Stimulated activated CD4-positive, alpha-beta T cell treated with anti-CD3 and anti-CD28 coated beads, Interleukin-1b, Interleukin-23, amount 100 ng/mL, for 24 hours (primary cell): ENCODE measurements at places on chromosomes 3 and 15.

GRCh38 chr3:180913581-180914404, 1.3 kb downstream of the FXR1 start:
- no peak for DNase-seq

DNA sequence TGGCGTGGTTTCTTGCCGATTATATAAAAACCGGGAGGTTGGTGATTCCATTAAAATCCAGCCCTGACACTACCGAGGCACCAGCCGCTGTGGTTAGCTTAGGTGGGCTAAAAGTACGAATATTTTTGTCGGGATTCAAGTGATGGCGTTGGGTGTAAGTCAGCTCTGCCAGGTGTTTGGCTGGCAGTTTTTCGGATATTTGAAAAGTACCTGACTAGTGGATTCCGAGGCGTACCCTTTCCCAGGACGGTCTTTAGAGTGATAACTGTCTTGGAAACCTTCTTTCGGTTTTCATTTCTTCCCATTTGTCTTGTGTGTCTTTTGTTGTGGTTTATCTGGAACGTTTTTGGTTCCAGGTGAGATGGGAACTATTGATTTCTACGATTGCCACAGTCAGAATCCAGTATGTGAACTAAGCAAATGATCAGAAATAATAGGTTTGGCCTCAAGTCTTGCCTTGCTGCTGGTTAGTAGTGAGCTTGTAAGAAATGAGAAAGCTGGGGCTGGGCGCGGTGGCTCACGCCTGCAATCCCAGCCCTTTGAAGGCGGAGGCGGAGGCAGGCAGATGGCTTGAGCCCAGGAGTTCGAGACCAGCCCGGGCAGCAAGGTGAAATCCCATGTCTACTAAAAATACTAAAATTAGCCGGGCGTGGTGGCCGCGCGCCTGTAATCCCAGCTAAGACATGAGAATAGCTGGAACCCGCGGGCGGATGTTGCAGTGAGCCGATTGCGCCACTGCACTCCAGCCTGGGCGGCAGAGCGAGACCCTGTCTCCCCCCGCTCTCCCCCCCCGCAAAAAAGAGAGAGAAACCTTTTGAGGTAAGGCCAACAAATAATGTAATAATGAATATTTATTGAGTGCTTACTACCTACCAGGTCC, 1.4 kb downstream of the FYTTD1 start:
- peak; percentile 1 for DNase-seq

GRCh38 chr15:40664909-40665308, 30.1 kb upstream of the RAD51 start:
- no peak for DNase-seq

- no peak for DNase-seq
These were observed 893.5 kb downstream of the TUSC7 start for GRCh38 chr3:117603097-117603496.

DNA sequence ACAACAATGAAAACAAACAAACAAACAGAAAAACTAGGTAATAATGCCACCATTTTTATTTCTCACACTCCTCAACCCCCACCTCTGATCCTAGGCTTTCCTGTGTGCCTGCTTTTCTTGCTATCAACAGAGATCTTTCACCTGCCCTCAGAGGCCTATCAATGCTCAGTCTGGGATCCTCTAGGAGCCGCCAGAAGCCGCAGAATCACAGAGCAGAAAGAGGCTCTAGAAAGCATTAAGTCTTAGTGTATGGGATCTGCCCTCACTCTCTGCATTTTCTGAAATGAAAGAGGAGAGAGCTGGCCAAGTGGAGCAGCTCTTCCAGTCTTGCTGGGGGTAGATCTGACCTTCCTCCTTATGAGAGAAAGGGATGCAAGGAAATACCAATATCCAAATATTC, 306.8 kb downstream of the TUSC7 start:
- no peak for DNase-seq

GRCh38 chr15:40106203-40107161, 2.2 kb downstream of the BMF start:
- no peak for DNase-seq
